ENCODE measurements at places on chromosomes 4 and X. TPM values are rescaled to one million over a fixed set of nuclear protein-coding genes. Genes with fewer than 3 reads are reported as not detected.

GRCh38 chrX:101478366-101478765, 6.9 kb upstream of the ARMCX4 start:
- no peak overlapping the region for H3K4me3 ChIP-seq
- H3K36me3 ChIP-seq, result no peaks in the 10 kb centered on the region
- no peaks in the 10 kb centered on the region for H3K27me3 ChIP-seq

GRCh38 chr4:69957209-69957608, 8.3 kb downstream of the CSN2 start:
- H3K4me1 ChIP-seq, result no peaks in the 10 kb centered on the region
- H3K27me3 ChIP-seq, result no peaks in the 10 kb centered on the region
- H3K27ac ChIP-seq, result no peak overlapping the region
- H3K4me3 ChIP-seq, result no peak overlapping the region

- no peak overlapping the region for H3K27ac ChIP-seq
- H3K4me1 ChIP-seq, result no peaks in the 10 kb centered on the region
- no peaks in the 10 kb centered on the region for H3K36me3 ChIP-seq
- no peaks in the 10 kb centered on the region for H3K27me3 ChIP-seq
- no peak overlapping the region for H3K4me3 ChIP-seq
Measured at GRCh38 chr4:107853444-107854355, 29.0 kb downstream of the SGMS2 start.

GRCh38 chrX:72137846-72138495, 6.3 kb upstream of the RTL5 start:
- H3K27me3 ChIP-seq, result peaks cover 1% of the 10 kb centered on the region
- DNase-seq, result no peak
- H3K36me3 ChIP-seq, result peaks cover 4% of the 10 kb centered on the region
- no peak overlapping the region for H3K4me3 ChIP-seq
- H3K27ac ChIP-seq, result no peak overlapping the region
- no peaks in the 10 kb centered on the region for H3K4me1 ChIP-seq

DNA sequence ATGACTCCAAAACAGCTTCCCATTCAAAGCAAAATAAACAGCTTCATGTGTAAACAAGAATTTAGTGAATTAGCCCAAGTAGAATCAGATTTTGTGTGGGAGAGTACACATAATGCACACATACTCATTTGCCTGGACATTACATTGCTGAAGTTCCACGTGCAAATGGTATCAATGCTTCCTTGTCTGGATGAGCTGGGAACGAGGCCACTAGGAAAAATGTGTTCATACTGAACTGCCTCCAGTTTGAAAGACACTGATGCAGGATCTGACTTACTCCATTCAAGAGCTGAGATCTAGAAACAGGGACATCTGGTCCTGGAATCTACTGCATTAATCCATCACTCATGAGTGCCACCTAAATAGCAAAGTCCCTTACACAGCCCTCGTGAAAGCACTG, 228.0 kb downstream of the APBB2 start:
- no peaks in the 10 kb centered on the region for H3K36me3 ChIP-seq
- H3K4me3 ChIP-seq, result no peak overlapping the region
- no peaks in the 10 kb centered on the region for H3K27me3 ChIP-seq

DNA sequence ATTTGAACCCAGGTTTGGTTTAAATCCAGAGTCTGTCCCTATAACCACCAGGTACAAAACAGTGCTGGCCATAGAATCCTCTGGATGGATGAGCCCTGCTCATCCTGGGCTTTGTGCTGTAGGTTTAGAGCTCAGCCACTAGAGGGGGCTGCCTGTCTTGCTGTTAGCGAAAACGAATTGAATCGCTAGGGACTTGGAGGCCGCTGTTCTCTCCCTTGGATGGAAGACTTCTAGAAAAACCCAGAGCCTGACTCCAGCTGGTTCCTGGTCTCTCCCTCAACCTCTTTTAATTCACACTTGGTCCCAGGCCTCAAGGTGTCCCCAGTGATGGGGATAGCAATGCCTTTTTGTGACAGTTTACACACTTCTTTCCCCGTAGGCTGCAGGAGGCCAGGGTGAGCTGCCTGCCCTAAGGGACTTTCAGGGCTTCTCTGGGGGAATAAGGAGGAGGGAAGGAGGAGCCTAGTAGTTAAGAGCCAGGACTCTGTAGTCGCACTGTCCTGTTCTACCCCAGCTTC, 8.7 kb downstream of the RIPPLY1 start:
- no peaks in the 10 kb centered on the region for H3K4me1 ChIP-seq
- no peak overlapping the region for H3K4me3 ChIP-seq
- H3K36me3 ChIP-seq, result no peaks in the 10 kb centered on the region
- peak; percentile 57 for DNase-seq
- no peak overlapping the region for H3K27ac ChIP-seq

DNA sequence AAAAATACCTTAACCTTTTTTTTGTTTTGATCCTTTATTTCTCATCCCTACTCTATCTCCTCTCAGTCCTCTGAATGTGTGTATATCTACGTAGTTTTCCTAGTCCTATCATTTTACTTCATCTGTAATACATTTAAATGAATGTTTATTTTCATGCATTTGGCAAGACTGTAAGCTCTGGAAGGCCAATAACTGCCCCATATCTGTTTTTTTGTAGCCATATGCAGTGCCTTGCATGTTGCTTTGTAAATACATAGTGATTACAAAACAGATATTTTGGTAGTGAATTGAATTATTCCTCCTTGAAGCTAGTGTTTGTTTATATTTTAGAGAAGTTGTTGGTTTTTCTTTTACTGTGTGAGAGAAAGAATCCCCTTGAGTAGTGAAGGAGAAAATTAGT, 450.2 kb downstream of the PCDH18 start:
- no peak overlapping the region for H3K4me3 ChIP-seq
- H3K27ac ChIP-seq, result no peak overlapping the region
- DNase-seq, result no peak

DNA sequence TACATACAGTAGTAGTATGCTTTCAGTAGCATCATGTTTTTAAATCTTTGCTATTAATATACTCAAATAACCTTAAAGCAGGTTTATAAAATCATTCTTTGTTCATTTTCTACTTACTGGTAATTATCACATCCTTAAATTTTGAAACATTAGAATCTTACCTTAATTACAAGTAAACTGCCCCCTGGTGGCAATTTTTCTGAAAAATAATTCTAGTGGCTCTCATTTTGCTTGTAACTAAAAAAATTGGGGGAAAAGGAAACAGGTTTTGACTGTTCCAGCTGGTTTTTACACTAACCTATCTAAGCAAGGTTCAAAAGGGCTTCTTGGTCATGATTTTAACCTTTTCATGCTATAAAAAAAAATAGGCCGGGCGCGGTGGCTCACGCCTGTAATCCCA, 18.5 kb upstream of the DCAF4L1 start:
- no peaks in the 10 kb centered on the region for H3K4me1 ChIP-seq
- no peaks in the 10 kb centered on the region for H3K36me3 ChIP-seq
- no peak overlapping the region for H3K27ac ChIP-seq

DNA sequence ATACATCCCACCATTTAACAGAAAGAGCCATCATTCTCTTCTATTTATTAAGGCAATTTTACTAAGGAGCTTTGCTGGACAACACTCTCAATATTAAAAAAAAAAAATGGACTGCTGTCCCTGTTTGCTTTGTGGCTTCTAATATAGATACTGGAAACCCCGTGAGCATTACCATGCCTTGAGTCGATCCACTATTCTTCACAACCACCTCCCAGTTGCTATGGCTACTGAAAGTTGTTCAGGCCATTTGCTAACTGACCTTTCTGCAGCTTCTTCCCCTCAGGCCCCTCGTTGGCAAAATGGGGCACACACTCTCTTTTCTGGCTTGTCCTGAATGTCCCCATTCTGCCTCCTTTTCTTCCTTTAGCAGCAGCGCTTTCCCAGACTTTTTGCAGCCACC, 340.4 kb downstream of the NR3C2 start:
- H3K4me3 ChIP-seq, result no peak overlapping the region
- H3K4me1 ChIP-seq, result no peaks in the 10 kb centered on the region
- no peaks in the 10 kb centered on the region for H3K36me3 ChIP-seq
- DNase-seq, result no peak
- H3K27ac ChIP-seq, result no peak overlapping the region
- H3K27me3 ChIP-seq, result no peaks in the 10 kb centered on the region

- DNase-seq, result no peak
- no peaks in the 10 kb centered on the region for H3K36me3 ChIP-seq
- no peaks in the 10 kb centered on the region for H3K27me3 ChIP-seq
- no peaks in the 10 kb centered on the region for H3K4me1 ChIP-seq
- no peak overlapping the region for H3K4me3 ChIP-seq
- no peak overlapping the region for H3K27ac ChIP-seq
Measured at GRCh38 chrX:22855693-22856092, 144.1 kb upstream of the DDX53 start.

DNA sequence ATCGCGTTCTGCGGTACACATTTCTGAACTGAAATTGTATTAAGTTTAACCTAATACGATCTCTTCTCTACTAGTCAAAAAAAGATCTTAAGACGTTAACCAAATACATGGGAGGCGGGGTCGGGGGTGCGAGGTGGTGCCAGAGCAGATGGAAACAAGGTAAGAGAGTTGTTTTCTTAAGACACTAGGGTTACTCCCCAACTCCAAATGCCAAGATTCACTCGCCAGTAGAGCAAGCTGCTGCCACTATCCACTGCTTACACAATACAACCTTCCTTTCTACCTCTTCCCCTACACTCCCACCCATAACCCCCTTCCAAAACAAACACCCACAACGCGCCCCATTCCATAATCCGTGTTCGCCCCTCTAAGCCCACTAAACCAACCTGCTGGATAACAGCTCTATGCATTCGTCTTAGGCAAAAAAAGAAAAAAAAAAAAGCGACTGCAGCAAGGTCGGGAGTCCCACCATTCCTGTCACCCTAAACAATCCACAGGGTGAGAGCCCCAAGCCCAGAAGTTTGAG, 1.3 kb downstream of the LCORL start:
- DNase-seq, result no peak
- H3K27ac ChIP-seq, result no peak overlapping the region
- peaks cover 2% of the 10 kb centered on the region for H3K27me3 ChIP-seq
- H3K36me3 ChIP-seq, result no peaks in the 10 kb centered on the region

DNA sequence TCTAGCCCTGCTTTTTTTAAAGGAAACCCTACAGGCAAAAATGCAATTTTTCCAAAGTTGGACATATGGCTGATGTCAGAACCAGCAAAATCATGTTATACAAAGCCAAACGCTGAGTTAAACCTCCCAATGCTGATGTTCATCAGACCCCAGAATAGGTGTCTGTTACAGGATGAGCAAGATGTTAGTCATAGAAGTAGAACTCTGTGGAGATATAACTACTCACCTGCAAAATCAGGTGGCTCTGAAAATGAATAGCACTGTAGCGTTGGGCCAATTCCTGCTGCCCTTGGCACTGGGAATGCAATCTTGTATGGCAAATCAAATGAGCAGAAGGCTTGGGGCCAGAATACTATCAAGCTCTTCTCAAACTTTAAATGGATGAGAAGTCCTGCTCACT, 634.1 kb downstream of the RPA4 start:
- DNase-seq, result no peak
- H3K4me3 ChIP-seq, result no peak overlapping the region
- H3K27me3 ChIP-seq, result no peaks in the 10 kb centered on the region
- no peaks in the 10 kb centered on the region for H3K36me3 ChIP-seq
- no peaks in the 10 kb centered on the region for H3K4me1 ChIP-seq
- no peak overlapping the region for H3K27ac ChIP-seq

DNA sequence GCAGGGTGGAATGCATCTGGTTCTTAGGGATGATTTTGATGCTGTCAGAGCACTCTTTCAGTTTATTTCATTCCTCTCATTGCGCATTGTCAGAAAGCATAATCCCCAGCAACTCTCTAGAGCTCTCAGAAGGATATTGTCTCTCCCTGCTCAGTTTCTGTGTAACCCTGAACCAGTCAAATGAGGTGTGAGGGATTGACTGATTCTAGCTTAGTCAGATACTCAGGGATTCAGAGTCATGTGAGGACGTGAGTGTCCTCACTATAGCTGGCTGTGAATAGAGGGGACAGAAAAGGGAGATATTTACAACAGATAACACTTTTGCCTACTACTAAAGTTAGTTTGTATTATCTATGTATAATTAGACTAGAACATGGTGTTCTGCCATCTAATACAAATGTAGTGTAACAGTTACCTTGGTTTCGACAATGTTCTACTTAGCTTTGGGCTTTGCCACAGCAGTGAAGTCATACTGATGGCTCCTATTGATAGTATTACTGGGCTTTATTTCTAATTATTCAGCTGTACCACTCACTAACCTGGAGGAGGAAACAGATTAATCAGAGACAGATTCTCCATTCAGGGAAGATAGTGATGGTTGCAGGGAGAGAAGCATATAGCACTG, 19.5 kb downstream of the AP1AR start:
- no peak overlapping the region for H3K4me3 ChIP-seq
- H3K36me3 ChIP-seq, result peaks cover 4% of the 10 kb centered on the region
- H3K27me3 ChIP-seq, result no peaks in the 10 kb centered on the region
- no peak overlapping the region for H3K27ac ChIP-seq
- no peak for DNase-seq

DNA sequence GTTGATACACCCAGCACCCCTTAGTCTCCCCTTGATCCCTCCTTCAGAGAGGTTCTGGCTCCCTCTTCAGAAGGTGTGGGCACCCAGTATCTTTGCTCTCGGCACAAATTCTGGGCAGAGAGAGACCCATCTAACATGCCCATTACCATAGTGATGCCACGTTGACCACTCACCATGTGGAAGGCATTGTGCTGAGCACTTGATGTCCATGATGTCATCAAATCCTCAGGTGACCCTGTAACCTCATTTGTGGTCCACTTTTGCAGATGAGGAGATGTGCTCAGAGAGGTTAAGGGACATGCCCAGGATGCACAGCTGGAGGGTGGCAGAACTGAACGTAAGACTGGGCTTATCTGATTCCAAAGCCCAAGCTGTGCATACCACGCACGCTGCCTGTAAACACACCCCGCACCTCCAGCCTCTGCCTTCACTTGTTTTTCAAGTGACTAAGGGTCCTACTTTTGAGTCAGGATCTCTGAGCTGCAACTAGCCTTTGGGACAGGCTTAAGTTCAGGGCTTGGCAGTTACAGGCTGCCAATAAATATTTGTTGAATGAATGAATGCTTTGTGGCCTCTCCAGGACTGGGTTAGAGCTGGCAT, 55.2 kb downstream of the HTRA3 start:
- H3K4me1 ChIP-seq, result no peaks in the 10 kb centered on the region
- no peak overlapping the region for H3K27ac ChIP-seq
- DNase-seq, result no peak

GRCh38 chrX:50202539-50202938, 1.7 kb upstream of the AKAP4 start:
- no peak overlapping the region for H3K27ac ChIP-seq
- no peaks in the 10 kb centered on the region for H3K27me3 ChIP-seq
- no peak for DNase-seq
- H3K4me1 ChIP-seq, result peaks cover 4% of the 10 kb centered on the region
- H3K36me3 ChIP-seq, result no peaks in the 10 kb centered on the region

Gene RIBC1
- total RNA-seq, result 0.97 TPM

Gene MAGEA4
- total RNA-seq, result 0.27 TPM

Gene MAGEA9B
- total RNA-seq, result not detected

Gene AMTN
- not detected for total RNA-seq

Gene FGF2
- 153 TPM for total RNA-seq

Gene PF4V1
- total RNA-seq, result not detected

Gene TLR2
- 1.5 TPM for total RNA-seq

Gene PHOX2B
- not detected for total RNA-seq

All from H1 (cell line).